ENCODE measurements at places on chromosomes 4 and X.

DNA sequence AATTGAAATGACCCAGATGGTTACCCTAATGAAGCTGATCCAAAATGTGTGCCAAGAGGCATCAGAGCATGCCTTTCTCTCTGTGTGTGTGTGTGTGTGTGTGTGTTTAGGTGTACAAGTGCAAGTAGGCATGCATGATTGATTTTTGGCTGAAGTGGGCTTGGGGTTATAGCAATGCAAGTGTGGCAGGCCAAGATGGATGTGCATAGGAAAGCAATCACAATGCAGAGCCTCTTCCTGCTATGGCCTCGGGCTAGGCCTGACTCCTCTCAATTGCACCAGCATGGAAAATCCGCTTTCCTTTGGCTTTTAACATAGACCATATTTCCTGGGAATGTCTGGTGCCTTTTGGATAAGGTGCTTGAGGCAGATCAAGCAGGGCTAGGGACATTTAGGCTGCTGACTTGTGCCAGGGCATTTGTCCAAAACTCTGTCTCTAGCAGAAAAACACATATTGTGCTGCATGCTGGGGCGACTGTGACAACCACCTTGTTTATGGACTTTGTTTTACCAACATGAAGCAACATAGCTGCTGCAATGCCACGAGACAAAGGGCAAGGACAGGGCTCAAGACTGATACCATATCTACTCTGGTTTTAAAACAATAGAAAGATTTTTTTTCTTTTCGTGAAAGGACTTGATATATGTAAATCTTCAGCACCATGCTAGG lies 395.7 kb downstream of the RAPGEF2 start:
- no peak for DNase-seq

DNA sequence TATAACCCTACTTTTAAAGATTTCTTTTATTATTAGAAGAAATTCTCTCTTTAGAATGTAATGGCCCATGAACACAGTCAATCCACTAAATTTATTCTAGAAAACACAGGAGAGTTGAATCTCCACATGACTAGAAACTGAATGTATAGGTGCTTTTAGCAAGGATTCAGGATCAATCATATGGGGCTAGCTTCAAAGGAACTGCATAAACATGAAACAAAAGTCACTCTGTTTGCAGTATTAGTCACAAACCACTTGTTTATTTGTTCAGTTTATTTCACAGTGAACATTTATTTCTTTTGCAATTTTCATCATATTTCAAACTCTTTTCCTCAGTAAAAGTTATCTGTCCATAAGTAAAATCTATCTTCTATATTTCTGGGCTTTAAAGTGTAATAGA lies 1604.6 kb downstream of the PCDH18 start:
- DNase-seq = no peak

DNA sequence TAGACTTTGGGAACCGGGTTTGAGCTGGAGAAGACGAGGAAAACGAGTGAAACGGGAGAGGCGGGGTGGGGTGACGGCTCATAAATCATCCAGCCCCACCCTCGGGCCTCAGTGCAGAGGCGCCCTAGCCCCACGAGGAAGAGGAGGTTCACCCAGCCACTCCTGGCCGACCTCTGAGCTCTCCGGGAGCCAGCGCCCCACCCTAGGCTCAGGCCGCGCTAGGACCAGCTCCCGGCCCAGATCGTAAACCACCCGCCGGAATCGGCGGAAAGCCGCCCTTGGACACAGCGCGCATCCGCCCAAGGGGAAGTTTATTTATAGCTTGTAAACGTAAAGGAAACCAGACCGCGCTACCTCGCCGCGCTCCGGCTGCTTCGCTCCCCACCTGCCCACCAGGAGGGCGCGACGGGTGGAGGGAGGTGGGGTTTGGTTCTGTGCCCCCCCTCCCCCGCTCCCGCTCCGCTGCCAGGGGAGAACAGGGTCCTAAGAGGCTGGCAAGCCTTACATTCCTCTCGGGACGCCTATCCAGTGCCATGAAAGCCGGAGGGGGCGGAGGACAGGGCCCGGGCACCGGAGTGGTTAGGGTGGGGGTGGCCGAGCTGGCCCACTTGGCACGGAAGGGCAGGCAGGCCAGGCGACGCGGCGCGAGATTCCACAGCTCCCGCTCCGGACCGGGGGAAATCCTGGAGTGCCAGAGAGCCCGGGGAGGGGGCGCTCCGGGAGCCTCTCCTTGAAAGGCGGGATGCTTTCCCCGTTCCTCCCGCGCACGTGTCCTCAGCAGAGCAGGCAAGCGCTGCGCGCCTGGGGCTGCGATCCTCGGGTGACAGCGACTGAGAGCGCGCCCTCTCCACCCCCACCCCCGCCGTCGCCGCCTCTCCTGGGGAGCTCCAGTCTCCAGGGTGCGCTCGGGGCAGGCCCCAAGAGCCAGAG lies 84.2 kb downstream of the BCOR start:
- peak; percentile 59 for DNase-seq

DNA sequence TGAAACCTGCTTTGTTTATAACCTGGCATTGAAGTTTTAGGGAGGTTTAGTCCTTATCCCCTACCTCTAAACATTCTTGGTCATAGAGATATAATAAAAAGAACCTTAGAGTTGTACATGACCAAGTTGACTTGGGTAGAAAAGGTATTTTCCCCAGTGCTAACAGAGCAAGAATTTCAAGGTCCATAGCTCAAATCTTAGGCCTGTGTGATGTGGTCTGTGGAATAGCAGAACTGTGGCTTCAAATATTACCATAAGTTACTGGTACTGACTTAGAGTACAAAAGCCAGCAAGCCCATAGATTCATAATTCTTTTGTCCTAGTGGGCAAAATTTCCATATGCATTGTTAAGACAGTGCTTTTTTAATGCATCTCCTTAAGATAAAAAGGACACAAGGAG lies 91.2 kb downstream of the GPRIN3 start:
- no peak for DNase-seq

GRCh38 chrX:13854003-13854402 lies 37.1 kb upstream of the GPM6B start:
- no peak for DNase-seq

- DNase-seq = no peak
These were observed 33.5 kb upstream of the SPANXD start for GRCh38 chrX:141732031-141732430.

- DNase-seq = no peak
These were observed 54.8 kb upstream of the MAPK10 start for GRCh38 chr4:86414686-86415085.

DNA sequence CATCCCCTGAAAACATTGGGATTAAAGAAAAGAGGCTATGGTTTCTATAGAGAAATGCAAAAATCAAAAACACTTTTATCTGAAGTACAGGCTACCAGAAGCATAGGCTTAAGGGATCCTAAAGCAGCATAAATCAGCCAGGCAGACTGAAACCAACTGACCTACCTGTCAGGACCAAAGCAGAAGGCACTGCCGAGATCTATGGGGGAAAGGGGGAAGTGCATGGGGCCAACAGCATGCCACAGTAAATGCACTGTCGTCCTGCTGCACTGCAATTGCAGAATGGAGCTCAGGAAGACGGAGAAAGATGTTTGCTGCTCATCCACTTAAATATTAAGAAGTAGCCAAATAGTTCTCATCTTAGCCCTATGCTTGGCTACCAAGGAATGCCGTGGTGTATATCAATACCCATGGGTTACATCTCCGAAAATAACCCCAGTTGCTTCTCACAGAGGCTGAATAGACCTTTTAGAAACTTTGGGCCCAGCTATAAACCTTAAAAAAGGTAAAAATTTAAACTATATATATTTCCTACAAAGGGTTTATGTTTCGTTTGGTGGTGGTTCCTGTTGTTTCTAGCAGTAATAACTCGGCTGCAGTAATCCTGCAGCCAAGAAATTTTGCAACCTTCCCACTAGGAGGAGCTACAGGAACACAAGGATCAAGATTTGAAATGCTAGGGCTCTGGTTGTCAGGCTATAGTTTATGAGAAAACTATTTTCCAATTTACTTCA lies 312.2 kb upstream of the DIAPH2 start:
- DNase-seq = no peak

DNA sequence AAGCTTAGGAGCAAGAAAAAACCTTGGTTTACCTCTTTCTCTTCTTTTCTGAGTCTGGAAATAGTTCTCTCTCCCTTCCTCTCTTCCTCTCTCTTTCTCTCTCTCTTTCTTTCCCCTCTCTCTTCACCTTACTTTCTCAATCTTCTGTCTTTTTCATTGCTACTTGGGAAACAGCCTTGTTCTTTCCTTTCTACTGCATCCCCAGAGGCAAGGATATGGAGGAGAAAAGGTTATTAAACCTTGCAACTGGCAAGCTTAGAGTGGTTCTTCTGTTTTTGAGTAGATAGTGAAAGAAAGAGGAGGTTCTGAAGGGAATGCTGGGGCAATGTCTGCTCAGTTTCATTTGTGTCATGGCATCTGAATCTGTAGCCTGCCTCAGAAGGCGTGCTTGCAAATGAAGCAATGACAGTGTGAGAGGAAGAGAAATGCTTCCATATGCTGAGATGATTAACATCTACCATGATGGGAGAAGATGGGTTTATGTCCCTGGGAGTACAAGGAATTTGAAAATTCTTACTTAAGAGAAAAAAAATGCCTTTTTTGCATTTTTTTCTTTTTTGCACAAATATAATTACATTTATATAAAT lies 190.6 kb downstream of the CEP135 start:
- DNase-seq = no peak

- no peak for DNase-seq
These were observed 574.2 kb upstream of the CPEB2 start for GRCh38 chr4:14428125-14428524.

DNA sequence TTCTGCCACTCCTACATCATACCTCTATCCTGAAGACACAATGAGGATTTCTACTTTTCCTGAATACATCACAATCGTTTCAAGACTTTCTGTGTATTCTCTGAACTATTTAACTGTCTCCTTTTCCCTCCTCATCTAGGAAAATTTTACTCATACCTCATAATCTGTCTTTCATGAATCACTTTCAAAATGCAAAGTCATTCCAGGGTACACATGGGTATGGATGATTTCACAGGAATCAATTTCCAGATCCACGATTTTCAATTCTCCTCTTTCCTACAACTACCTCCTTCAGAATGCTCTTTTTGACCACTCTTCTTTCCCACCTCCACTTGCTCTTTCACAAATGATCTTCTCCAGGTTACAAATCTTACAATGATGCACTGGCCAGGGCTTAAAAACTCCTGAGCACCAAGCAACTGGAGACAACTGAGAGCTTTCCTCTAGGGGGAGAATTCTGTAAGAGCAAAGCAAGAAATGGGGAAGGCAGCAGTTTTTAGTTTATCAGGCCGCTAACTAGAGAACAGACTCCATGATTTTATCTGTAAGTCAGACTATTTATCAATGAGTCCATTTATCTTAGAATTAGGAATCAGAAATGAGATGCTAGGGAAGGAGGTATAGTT lies 116.4 kb downstream of the PPP3CA start:
- DNase-seq = no peak

DNA sequence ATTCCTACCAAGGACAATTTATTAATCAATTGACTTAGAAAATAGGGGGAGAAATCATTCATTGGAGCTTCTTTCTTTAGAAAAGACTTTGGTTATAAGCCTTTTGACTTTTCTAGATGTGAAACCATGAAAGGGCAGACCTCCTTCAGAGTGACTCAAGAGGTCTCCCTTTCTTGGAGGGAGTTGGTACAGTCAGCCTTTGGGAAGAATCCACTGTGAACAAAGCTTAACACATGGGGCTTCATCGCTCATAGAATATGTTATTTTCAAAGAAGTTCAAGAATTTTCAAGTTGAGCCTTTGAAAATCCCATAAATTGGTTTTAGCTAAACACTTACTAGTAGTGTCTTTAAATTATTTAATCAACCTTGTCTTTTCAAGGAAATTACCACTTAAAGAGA lies 28.0 kb downstream of the RIPPLY1 start:
- DNase-seq = no peak

DNA sequence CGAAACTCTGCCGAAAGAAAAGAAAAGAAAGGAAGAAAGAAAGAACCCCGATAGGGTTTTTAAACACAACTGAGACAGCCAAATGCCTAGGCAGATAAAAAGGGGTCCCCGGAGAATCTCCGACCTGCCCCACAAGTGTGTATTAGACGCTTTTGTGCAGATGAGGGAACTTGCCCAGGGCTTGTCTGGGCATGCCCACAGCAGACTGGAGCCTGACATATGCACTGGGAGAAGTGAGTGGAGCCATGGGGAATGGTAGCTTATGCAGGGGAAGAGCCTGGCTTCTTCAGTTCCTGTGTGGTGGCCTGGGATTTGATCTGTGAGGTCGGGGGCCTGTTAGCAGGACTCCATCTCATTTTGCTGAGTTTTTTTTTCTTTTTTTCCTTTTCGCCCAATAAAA lies 199.0 kb downstream of the GPC3 start:
- DNase-seq = no peak

GRCh38 chr4:140038031-140038533 lies 115.9 kb downstream of the MAML3 start:
- DNase-seq = no peak

DNA sequence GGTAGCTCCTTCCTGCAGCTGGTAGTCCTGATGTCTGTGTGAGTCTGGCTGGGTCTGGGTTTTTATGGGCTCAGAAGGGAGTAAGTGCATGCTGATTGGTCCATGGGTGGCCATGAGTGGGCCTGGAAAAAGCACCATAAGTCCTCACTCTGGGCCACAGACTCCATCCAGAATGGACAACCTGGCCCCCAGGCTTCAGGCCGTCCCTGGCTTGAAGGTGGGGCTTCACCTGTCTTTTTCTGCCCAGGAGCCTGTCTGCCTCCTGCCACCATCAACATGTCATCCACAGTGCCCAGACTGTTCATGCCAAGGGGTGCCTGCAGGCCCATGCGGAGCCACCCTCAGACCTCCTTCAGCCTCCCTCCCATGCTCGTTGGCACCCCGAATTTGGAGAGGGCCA lies 620.0 kb downstream of the RAPGEF2 start:
- DNase-seq = no peak

- DNase-seq = no peak
These were observed 78.4 kb downstream of the JAKMIP1 start for GRCh38 chr4:6121941-6122340.

- no peak for DNase-seq
These were observed 38.4 kb downstream of the CPLX1 start for GRCh38 chr4:787561-787981.

DNA sequence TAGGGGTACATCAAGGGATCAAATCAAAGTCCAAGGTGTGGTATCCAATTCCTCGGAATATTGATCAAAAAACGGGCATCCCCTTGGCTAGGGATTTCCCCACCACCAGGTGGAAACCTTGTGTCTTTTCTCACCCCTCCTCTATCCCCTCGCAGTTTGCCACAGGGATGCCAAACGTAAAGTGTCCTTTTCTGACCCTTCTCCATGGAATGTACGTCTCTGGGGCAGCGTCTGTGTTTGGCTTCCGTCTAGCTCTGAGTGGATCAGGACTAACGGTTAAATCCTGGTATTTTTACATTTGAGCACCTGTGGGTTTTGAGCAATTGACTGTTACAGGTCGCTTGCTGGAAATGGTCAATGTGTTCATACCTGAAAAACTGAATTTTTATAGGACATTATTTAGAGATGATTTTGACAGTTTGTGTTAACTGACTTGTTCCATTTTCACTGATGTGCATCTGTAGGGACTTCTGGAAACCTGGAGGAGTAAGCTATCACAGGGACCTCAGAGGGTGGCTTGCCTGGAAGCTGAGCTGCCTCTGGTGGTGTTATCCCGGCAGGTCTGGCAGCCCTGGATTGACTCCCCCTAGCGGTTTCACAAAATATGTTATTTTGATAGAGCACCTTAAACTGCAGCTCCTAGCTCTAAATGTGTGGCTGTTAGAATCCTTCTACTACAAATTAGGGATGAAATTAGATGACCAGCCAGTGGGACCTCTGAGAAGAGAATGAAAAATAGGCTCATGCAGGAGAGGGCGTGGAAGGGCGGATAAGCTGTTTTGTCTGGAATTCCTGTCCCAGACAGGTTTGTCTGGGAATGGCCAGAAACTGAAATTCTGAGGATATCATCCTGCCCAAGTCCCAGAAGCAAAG lies 8.8 kb upstream of the MGST2 start:
- peak; percentile 76 for DNase-seq

Measured in COR-L47 (cell line).